ENCODE measurements at places on chromosomes 7 and 10.

DNA sequence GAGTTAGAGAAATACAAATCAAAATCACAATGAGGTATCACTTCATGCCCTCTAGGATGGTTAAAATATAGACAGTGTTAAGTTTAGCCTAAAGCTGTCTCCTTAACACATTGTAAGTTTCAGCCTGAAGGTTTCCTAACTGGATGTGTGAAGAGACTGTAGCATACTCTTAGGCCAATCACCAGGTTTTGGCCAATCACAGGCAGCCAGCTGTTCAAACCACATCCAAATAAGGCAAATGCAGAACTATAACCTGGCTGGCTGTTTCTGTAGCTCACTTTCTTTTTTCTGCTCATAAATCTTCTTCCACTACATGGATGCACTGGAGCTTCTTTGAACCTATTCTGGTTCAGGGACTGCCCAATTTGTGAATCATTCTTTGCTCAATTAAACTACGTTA lies 19.7 kb downstream of the ESYT2 start:
- no peak for DNase-seq

DNA sequence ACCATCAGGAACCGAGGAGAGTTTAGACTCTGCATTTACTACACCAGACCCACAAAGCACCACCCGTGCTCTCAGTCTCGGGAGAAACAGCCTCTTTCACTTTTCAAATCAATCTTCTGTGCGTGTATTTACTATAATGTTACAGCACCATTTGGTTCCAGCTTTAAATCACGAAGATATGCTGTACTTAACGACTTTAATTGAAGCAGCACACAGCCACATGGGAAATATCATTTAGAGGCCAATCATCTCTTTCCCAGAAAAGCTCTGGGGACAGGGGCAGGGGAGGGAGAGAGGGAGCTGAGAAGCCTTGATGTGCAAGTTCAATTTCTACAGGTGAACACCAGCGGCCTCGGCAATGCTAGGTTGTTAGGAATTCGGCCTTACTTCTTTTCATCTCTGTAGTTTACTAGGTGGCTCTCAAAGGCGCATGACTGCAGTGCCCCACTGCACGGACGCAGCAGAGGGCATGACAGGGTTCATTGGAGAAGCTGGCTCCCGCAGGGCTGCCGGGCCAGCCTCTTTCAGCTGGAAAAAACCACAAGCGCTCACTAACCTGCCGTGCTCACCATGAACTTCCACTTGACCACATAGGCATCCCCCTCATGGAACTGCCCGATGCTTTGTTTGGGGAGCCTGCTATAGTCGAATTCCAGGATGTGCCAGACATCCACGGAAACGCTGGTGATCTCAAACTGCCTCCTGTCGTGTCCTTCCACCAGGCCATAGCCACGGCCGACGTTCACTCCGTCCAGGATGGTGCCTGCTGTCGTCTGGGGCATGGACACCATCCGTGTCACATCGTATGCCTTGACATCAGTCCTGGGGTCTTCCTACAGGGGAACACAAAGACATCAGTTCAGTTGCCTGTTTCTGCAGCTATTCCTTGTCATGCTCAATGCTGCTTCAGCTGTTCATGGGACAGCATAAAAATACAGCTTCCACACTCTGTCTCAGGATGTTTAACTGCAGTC lies 154.5 kb downstream of the SVIL start:
- DNase-seq: no peak

- DNase-seq: no peak
Observed at GRCh38 chr10:17645621-17646345, 1.8 kb downstream of the STAM start.

DNA sequence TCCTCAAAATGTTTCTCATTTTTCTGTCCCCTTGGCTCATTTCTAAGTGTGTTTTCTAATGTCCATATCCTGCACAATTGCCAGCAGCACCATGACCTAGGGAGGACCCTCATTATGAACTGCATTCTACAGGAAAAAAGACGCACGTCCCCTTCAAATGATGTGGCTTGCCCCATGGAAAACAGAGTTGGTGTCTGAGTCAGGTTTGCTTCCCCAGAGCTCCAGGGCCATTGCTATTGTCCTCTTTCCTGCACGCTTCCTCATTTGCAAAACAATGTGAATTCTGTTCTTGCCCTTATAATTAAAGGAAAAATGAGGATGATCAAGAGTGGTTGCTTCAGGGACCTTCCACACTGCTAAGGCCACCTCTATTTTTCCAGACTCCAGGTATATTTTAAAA lies 14.7 kb upstream of the ASB4 start:
- no peak for DNase-seq

DNA sequence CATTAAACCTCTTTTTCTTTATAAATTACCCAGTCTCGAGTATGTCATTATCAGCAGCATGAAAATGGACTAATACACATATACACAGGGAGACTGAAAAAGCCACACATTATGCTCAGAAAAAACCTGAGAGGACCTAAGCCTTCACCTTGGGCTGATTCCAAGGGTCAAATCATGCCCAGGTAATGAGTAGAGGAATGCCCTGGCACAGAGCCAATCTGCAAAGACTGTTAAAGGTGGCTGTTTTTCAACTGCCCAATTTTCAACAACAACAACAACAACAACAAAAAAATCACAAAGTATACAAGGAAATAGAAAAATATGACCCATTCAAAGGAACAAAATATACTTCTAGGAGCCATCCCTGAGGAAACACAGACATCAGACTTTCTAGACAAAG lies 220.2 kb upstream of the TBX20 start:
- DNase-seq: no peak

GRCh38 chr7:41567731-41568114 lies 135.2 kb downstream of the INHBA start:
- no peak for DNase-seq

DNA sequence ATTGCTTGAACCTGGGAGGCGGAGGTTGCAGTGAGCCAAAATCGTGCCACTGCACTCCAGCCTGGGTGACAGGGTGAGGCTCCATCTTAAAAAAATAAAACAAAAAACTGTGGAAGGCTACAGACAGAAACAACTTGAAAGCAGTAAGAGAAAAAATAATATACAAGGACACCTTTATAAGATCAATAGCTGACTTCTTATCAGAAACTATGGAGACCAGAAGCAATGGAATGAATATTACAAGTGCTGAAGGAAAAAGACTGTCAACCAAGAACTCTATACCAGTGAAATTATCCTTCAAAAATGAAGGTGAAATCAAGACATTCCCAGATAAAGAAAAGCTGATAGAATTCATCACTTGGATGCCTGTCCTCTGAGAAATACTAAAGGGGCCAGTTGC lies 49.0 kb downstream of the RBAK start:
- DNase-seq: peak; percentile 30

- no peak for DNase-seq
Observed at GRCh38 chr10:93236393-93237040, 162.8 kb downstream of the CYP26A1 start.

- DNase-seq: no peak
Observed at GRCh38 chr10:8214587-8214986, 160.1 kb downstream of the GATA3 start.

DNA sequence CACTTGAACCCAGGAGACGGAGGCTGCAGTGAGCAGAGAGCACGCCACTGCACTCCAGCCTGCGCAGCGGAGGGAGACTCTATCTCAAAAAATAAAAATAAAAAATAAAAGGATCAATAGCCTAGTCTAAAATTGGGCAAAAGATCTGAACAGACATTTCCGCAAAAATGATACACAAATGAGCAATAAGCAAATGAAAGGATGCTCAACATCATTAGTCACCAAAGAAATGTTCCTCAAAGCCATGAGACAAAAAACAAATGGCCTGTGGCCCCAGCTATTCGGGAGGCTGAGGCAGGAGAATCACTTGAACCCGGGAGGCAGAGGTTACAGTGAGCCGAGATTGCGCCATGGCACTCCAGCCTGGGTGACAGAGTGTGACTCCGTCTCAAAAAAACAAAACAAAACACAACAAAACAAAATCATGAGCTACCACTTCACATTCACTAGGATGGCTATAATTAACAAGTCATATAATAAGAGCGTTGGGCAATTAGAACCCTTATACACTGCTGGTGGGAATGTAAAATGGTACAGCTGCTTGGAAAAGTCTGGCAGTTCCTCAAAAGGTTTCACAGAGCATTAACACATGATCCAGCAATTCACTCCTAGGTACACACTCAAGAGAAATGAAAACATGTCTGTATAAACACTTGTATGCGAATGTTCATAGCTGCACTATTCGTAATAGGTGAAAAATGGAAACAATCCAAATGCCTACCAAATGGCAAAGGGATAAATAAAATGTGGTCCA lies 3.1 kb downstream of the DAGLB start:
- DNase-seq: no peak

DNA sequence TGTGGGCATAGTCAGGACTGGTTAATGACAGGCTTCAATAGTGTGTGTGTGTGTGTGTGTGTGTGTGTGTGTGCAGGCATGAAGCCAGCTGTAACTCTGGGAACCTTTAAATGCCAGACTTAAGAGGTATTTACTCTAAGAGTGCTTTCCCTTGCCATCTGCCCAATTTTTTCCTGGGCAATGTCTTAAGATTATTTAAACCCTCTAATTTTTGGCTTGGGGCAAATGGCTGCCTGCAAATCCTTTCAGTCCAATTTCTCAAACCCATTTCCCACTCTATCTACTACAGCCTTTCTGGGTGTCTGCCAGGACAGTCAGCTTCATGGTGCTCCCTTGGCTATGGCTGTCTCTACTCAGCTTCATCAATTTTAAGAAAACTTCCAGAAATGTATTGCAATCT lies 62.6 kb upstream of the C1GALT1 start:
- DNase-seq: no peak

DNA sequence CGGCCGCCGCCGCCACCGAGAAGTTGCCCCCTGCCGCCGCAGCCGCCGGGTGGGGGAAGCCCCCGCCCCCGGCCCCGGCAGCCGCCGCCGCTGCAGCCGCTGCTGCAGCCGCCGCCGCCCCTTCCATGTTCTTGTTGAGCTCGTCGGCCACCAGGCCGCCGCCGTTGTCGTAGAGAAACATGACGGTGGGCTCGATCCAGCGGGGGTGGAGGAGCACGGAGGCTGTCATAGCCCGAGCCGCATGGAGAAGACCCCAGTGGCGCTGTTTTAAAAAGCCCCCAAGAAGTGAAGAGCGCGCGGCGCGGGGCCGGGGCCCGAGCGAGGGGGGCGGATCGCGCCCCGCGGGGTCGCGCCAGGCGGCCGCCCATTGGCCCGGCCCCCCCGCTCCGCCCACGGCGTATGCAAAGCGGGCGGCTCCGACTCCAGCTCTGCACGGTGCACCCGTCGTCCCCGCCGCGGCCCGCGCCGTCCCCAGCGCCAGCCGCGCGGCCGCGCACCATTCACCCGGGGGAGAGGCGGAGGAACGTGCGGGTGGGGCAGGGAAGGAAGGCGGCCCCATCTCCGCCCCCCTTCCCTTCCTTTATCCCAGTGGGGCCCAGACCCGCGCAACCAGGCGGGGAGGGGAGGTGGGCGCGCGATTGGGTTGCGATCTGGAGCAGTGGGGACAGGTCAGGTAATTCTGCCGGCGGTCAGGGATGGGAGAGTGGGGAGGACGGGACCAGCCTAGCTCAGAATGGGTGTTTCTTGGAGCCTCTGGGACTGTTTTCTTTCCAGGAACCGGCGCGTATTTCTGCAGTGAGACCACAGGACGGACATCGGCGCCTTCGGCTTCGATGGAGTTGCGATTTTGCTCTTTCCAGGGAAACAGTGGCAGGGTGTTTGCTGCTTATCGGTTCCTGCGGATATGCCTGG lies at the start of gene HOXA13:
TSS of gene HOXA13 (minus strand) at position 243 of the 912 bp plus-strand sequence. CDS start at position 229, 14 bp downstream.
- no peak for DNase-seq

GRCh38 chr10:36676321-36676720 lies 449.1 kb upstream of the ANKRD30A start:
- DNase-seq: no peak

DNA sequence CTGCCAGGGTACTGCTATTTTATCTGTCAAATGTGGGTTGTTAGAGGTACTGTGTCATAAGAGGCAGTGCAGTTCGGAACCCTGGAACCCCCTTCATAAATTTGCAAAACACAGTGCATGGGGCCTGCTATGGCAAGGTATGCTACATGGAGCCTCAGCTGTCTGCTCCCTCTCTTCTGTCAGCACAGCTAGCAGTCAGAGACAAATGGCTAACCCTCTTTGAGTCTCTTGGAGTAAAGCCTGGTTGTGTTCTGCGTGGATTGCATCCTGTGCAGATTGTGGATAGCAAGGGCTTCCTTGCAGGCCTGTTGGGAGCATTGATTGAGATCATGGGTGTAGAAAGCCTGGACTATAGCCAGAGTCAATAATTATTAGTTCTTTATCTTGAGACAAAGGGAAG lies 397.8 kb downstream of the AUTS2 start:
- no peak for DNase-seq

DNA sequence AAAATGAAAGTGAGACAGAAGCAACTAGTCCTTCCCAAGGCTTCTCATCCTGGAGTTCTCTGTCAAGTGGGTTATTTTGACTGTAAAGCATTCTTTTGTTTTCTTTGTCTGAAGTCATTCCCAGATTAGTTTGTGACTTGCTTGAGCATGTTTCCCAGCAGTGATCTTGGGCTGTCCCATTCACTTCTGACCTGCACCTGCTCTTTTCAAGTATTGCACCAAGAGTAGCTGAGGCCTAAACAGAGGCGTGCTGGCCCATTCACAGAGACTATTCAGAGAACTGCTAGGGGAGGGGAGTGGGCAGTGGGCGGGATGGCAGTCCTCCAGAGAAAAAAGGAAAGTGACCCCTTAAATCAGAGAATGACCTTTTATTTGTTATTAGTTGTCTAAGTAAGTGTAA lies 61.3 kb downstream of the CACNA2D1 start:
- DNase-seq: no peak

DNA sequence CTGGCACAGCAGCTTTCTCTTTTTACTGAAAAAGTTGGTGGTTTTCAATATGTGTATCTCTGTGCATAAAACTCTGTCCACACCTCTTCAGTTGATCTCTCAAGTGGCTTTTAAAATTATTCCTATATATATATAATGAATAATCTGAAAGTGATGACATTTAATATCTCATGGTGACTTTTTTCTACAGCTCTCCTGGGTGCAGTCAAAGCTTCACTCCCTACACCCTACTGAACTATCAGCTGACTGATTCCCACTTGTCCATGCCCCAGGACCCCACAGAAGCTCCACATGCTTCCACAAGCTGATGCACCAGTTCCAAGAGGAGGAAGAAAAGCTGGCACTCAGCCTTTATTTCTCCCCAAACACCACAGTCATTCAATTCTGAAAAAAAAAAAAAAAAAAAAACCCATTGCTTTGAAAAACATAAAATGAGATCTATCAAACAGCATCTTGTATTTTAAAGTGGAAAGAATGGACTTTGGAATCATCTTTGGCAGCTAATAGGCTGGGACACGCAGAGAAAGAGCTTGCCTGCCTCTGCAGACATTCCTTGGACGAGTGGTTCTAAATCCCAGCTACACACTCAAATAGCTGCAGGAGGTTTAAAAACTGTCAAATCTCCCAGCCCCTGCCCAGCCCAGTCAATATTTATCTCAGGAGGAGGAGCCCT lies 75.3 kb upstream of the GDF10 start:
- DNase-seq: no peak

DNA sequence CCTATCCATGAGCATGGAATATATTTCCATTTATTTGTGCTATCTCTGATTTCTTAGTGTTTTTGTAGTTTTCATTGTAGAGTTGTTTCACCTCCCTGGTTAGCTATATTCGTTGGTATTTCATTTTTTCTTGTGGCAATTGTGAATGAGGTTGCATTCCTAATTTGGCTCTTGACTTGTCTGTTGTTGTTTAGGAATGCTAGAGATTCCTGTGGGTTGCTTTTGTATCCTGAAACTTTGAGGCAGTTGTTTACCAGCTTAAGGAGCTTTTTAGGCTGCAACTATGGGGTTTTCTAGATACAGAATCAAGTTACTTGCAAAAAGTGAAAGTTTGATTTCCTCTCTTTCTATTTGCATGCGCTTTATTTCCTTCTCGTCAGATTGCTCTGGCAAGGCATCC lies 304.7 kb upstream of the GRM3 start:
- no peak for DNase-seq

GRCh38 chr10:119783665-119784027 lies 57.8 kb downstream of the INPP5F start:
- DNase-seq: no peak

All from COLO829 (cell line).